GM12865 (cell line): ENCODE measurements at places on chromosomes 7 and 10.

- DNase-seq: no peak
These were observed 15.4 kb downstream of the TSPAN15 start for GRCh38 chr10:69466689-69467088.

- DNase-seq: no peak
These were observed 430.2 kb upstream of the KCND2 start for GRCh38 chr7:119842786-119843185.

DNA sequence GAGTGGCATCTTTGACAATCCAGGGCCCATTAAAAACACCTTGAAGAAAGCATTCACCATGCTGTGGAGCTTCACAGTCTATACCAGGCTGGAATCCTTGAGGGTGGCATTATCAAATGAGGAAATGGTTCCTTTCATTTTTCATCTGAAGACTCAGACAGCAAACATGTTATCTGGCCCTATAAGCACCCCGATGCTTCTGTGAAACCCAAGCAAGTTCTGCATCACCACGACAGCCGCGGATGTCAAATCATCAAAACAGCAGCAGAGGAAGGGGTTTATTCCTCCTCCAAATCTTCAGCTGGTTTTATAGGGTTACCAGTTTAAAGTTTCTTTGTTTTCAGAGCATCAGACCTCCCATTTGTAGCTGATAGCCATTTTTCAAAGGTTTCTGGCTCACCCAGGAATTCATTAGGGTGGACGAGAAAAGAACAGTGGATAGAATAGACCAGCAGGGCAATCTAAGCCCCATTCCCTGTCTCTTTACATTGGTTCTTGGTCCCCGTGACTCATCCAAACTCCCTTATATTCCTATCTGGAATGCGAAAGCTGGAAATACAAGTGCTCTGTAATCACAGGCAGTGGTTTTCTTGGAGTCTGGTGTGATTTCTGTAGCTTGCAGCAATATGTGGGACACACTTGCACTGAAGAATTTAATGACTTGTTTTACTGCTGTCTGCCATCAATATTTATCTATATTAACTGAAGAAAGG lies 217.9 kb downstream of the SKAP2 start:
- DNase-seq: no peak

- no peak for DNase-seq
These were observed 279.6 kb upstream of the HGF start for GRCh38 chr7:82049442-82049841.

DNA sequence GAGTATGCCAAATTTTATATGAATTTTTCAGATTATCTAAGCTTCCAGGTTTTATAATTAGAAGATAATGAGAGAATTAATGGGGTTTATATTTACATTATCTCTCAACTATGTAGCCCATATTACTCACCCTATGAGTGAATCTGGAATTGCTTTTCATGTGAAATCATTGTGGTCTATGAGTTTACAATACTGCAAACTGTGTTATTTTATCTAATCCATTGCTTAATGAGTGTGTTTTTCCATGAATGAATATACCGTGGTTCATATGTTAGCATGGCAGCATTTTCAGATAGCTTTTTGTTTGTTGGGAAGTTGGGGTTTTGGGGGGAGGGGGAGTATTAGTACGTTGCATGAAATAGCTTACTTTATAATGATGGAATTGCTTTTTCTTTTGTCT lies 44.5 kb downstream of the FGFBP3 start:
- no peak for DNase-seq

- DNase-seq: no peak
These were observed 3.4 kb downstream of the STAM start for GRCh38 chr10:17647326-17647725.
